SJCRH30 (cell line): ENCODE measurements at places on chromosomes 3 and 15. TPM values are rescaled to one million over a fixed set of nuclear protein-coding genes. Genes with fewer than 3 reads are reported as not detected.

GRCh38 chr3:150235799-150236198, 172.3 kb upstream of the TSC22D2 start:
- H3K27ac ChIP-seq: no peak overlapping the region
- H3K36me3 ChIP-seq: no peaks in the 10 kb centered on the region

DNA sequence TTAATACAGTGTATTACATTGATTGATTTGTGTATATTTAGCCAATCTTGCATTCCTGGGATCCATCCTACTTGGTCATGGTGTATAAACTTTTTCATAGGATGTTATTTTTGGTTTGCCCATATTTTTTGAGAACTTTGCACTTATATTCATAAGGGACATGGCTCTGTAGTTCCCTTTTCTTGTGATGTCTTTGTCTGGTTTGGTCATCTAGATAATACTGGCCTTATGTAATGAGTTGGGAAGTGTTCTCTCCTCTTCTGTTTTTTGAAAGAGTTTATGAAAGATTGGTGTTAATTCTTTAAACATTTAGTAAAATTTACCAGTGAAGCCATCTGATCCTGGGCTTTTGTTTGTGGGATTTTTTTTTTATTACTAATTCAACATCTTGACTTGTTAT, 9.6 kb downstream of the CHST13 start:
- H3K36me3 ChIP-seq: no peaks in the 10 kb centered on the region
- H3K27ac ChIP-seq: no peak overlapping the region
- H3K27me3 ChIP-seq: peaks cover 13% of the 10 kb centered on the region
- H3K4me1 ChIP-seq: no peaks in the 10 kb centered on the region

Gene ACTC1
- total RNA-seq: 323 and 325 TPM in 2 replicates

Gene DNAH1
- 0.14 and 0.33 TPM in 2 replicates for total RNA-seq

Gene ECE2
- total RNA-seq: 0.08 TPM in 1 of 2 replicates, not detected in the other

DNA sequence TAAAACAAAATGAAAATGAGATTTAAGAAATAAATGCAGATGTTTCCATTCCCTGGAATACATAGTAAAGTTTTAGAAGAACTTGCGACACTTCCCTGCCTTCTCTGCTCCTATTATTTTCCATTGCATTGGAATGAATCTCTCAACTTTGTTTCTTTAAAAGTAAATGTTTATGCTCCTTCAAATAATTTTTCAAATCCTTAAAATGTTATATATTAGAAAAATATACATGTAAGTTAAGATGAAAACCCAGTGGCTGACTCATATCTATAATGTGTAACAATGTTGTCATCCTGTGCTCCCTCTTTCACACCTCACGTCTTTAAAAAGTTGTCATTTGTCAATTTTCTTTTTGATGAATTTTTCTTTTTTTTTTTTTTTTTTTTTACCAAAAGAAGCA, 3.6 kb downstream of the RBMS3 start:
- H3K4me1 ChIP-seq: peaks cover 13% of the 10 kb centered on the region; the same call in 1 of the 2 replicates
- no peaks in the 10 kb centered on the region for H3K36me3 ChIP-seq
- H3K4me3 ChIP-seq: no peak overlapping the region

DNA sequence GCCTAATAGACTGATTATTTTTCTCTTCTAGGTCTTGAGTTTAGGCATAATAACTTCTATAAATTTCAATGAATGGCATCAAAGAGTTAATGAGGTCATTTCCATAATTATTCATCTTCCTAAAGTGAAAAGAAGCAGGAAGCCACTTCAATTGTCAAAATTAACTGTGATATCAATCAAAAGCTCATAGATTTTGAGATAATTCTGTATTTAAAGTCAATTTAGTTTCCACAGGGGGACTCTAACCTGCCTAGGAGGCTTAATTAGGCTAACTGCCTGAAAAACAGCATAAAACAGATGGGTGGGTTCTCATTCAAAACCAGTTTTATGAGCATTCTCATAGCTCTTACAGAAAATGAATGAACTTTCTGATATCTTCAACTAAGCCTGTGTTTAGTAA, 177.8 kb downstream of the OTOL1 start:
- no peaks in the 10 kb centered on the region for H3K36me3 ChIP-seq
- DNase-seq: no peak
- H3K27me3 ChIP-seq: no peaks in the 10 kb centered on the region
- H3K4me1 ChIP-seq: peaks cover 21% of the 10 kb centered on the region

DNA sequence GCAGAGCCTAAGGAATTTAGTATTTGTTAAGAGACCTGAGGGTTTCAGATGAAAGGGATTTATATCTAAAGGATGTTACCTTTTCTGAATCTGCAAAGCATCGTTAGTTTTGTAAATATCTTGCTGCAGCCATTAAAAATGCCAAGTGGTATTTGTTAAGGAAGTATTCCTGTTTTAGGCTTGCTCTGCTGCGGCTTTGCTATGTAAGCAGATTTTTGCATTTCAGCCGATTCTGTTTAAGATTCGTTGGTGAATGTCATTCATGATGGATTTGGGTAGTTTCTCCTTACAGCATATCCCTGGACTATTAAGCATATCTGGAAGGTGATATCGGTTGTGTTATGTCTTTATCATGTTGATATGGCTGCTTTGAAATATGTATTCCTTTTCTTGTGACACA, 1.0 kb downstream of the USP8 start:
- peaks cover 3% of the 10 kb centered on the region; the same call in 1 of the 2 replicates for H3K36me3 ChIP-seq
- peaks cover 4% of the 10 kb centered on the region; the same call in 1 of the 2 replicates for H3K4me1 ChIP-seq

Gene CDCP1
- not detected in 2 replicates for total RNA-seq

Gene FMN1
- 15.6 and 21.2 TPM in 2 replicates for total RNA-seq

DNA sequence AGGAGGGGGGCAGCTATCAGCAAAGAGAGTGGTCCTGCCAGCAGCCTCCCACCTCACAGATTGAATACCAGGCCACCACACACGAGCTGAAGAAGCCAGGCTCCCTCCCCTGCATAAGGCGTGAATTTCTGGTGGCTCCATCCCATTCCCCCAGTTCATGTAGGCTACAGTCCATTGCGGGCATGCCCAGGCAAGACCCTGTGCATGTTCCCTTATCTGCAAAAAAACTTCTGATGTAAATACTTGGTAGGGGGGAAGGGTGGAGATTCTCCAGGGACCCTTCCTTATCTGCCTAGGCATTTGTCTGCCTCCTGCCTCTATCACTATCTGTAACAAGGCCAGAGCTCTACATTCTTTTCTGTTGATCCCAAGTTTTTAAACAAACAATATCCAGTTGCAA, 27.6 kb upstream of the UBP1 start:
- no peak overlapping the region for H3K4me3 ChIP-seq
- H3K36me3 ChIP-seq: no peaks in the 10 kb centered on the region
- DNase-seq: no peak
- H3K27me3 ChIP-seq: no peaks in the 10 kb centered on the region
